ENCODE measurements at places on chromosomes 1 and 21.
A peak's percentile ranks its signal among the peaks of the same experiment; 100 is the strongest.

GRCh38 chr21:28154121-28154520, 838.6 kb downstream of the LTN1 start:
- no peak for DNase-seq

- DNase-seq: no peak
Measured at GRCh38 chr1:198856601-198857000, 217.8 kb downstream of the PTPRC start.

DNA sequence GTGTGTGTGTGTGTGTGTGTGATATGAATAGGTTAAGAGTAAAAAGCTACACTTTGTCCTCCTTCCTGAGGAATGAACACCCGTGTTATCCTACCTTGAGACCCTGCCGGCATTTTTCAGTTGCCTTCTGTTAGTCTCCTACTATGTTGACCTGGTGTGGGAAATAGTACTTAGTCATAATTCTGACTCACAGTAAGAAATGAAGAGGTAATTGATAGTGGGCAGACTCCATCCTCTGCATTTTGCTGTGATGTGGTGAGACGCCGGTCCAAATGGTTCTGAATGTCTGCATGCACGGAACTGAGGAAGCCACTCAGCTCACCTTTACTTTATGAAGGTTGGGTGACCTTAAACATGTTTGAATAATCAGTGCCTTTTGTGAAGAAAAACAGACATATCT, 12.6 kb downstream of the CD101 start:
- no peak for DNase-seq

DNA sequence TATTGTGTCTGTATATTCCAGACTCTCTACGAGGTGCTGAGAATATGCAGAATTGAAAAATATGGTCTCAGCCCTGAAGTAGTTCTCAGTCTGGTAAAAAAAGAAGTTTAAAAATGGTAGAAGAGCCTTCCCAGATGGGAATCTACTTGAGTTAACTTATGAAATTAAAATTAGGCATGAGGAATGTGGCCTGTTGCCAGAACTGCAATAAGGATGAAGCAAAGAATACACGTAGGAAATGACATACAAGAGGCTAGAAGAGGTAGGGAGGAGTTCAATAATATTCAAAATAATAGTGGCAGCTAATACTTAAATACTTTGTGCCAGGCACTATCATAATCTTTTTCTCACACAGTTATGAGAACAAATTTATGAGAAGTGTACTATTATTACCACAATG, 6.3 kb downstream of the ASPM start:
- DNase-seq: no peak

GRCh38 chr1:100611086-100611485, 73.1 kb downstream of the GPR88 start:
- DNase-seq: no peak

DNA sequence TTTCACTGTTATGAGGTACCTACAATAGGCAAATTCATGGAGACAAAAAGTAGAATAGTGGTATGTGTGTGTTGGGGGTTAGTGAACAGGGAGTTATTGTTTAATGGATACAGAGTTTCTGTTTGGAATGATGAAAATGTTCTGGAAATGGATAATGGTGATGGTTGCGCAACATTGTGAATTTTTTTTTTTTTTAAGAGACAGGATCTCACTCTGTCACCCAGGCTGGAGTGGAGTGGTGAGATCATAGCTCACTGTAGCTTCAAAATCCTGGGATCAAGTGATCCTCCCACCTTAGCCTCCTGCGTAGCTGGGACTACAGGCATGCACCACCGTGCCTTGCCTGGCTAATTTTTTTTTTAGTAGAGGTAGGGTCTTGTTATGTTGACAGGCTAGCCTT, 34.5 kb upstream of the TRABD2B start:
- no peak for DNase-seq

GRCh38 chr1:26358411-26359384, 4.8 kb upstream of the CRYBG2 start:
- DNase-seq: no peak

- DNase-seq: no peak
Measured at GRCh38 chr1:89553157-89553556, 28.5 kb downstream of the LRRC8B start.

DNA sequence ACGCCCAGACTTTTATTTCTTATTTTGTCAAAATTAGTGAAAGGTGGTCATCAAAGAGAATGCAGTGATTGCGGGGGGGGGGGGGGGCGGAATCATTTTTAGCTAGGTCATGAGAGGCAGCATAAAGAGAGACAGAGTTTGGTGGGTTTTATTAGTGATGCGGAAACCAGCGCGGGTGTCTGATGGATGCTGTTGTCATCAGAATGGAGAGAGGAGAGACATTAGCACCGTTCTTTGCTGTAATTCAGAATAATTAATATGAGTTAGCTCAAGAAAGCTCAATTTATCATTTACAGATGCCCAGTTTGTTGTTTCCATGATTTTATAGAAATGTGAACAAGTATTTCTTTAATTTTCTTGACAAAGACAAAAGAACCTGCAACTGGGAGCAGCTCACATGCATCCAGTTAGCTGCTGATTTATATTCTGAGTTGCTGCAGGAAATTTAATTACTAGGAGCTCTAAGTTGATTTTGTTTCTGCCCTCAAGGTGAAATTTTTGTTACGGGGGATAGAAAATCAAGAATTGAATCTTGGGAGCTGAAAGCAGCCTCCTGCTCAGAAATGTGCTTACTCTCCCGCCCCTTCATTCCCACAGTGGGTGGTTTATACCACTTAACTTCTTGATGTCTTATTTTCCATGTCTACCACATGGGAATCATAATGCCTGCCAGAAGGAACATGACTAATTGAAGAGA, 133.4 kb upstream of the MAP1LC3C start:
- no peak for DNase-seq

DNA sequence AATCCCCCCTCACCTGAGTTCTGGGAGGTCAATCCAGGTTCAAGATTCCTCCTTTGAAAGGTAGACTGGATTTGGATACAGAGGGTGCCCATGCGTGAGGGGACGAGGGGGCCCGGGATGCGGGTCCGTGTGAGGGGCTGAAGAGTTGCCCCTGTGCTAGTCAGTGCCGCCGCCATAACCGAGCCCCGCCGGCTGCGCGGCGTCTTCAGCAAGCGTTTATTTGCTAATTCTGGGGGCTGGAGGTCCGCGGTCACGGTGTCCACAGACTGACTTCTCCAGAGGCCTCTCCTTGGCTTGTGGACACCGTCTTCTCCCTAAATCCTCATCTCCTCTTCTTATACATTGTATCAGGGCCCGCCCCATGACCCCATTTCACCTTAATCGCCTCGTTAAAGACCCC, 20.9 kb upstream of the SAMD11 start:
- DNase-seq: no peak

- DNase-seq: no peak
Measured at GRCh38 chr1:46205791-46206190, 2.7 kb downstream of the LURAP1 start.

DNA sequence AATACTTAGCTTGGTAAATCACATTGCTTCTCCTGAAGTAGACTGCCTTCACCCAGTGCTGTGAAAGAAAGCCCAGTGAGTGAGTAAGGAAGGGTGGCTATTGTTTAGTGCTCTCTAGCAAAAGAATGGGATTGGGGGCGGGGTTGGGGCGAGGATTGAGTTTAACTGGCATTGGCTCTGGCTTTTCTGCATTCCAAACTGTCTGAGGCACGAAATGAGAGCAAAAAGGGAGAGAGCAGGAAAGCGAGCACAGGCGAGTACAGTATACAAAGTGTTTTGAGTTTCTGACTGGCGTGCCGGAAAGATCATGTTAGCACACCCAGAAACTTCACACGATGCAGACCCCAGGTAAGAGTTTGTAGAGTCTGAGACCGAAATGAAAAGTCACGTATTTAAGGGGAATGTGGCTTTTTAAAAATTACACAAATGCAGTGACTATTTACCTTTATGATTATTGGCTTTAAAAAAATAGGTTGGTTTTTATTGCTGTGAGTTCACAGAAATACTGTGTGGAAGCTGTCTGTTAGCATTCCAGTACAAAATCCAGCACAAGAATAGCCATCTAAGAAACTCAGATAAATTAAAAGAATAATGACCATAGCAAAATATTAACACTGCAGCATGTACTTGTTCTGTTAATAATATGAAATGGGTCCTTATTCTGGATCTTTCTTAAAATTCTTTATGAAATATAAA, 155.4 kb downstream of the CLEC20A start:
- DNase-seq: no peak

GRCh38 chr1:24965571-24965930, 35.5 kb upstream of the RUNX3 start:
- DNase-seq: no peak

GRCh38 chr1:234917495-234918180, 211.0 kb downstream of the TOMM20 start:
- DNase-seq: no peak

- peak; percentile 65 for DNase-seq
Measured at GRCh38 chr1:207051191-207051943, at the start of gene YOD1. YOD1 (minus strand) TSS chr1:207051208; CDS start chr1:207051030, 178 bp downstream.

GRCh38 chr1:46072975-46073374, 59.5 kb downstream of the PIK3R3 start:
- no peak for DNase-seq

DNA sequence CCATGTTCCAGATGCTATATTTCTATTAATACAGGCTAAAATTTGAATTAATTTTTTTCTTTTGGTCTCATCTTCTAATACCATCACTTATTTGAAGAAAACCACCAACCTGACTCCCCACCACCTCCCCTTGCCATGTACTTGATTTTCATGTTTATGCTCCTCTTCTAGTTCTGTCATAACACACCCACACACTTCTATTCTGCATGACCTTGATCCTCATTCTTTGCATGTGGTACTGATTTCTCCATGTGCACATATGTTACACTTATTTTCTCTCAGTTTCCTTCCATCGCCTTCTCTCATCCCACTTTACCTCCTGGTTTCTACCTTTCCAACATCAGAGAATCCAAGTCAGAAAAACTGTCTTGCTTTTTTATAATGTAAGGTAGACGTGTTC, 78.9 kb upstream of the ARID1A start:
- DNase-seq: no peak

DNA sequence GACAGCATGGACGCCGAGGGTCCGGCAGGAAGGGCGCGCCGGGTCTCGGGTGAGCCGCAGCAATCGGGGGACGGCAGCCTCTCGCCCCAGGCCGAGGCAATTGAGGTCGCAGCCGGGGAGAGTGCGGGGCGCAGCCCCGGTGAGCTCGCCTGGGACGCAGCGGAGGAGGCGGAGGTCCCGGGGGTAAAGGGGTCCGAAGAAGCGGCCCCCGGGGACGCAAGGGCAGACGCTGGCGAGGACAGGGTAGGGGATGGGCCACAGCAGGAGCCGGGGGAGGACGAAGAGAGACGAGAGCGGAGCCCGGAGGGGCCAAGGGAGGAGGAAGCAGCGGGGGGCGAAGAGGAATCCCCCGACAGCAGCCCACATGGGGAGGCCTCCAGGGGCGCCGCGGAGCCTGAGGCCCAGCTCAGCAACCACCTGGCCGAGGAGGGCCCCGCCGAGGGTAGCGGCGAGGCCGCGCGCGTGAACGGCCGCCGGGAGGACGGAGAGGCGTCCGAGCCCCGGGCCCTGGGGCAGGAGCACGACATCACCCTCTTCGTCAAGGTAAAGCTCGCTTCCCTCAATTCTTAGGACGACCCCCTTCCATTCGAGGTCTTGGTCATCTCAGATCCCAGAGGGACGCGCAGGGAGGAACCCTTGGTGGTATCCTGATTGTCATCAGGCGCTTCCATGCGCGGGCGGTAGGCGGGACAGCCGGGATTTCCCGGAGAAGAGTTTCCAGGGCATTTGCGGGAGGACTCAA, 1.6 kb downstream of the CLIC6 start:
- DNase-seq: no peak

DNA sequence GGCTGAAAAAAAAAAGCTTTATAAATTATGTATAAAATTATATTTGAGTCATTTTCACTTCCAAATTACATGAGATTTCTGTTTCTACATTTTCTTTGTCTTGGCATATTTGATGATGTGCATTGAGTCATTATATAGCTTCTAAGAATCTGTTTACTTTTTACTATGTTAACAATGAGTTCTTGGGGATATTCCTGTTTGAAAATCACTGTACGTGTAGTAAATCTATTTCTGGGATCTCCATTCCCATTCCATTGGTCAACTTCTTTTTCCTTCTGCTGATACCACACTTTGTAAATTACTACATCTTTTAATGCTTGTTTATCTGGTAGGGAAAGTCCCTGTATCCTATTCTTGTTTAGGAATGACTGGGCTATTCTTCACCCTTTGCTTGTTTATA, 43.6 kb downstream of the TNFRSF9 start:
- DNase-seq: no peak

DNA sequence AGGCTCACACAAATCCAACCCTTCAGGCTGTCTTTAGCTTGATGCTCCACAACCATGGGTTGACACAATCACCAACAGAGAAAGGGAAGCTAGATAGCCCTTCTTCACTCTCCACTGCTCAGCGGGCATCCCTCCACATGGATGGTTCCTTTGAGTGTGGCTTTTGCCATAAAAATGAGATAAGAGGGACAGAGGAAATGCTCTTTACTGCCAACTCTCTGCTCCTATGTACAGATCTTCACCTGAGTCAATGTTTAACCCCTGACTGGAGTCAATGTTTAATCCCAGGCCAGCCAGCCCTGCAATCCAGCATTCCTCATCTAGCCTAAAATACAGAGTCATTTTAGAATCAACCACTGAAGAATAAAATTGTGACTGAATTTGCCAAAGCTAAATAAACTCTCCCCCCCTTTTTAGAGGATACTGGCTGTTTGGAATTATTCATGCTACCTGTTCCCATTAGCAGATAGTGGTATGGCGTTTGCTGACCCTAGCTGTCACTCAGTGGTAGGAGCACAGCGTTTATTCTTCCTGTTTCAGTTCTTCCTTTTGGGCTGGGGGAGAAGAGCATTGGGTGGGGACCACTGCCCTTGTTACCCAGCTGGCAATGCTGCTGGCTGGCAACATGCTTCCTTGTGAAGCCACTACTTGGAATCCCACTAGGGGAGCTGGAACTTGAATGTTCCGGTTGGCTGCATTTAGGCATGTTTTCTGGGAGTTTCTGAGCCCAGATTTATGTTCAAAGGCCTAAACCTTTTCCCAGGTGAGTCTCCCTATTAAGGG, 5.2 kb upstream of the PIGR start:
- no peak for DNase-seq

GRCh38 chr1:112527266-112528010, 18.7 kb downstream of the WNT2B start:
- no peak for DNase-seq

DNA sequence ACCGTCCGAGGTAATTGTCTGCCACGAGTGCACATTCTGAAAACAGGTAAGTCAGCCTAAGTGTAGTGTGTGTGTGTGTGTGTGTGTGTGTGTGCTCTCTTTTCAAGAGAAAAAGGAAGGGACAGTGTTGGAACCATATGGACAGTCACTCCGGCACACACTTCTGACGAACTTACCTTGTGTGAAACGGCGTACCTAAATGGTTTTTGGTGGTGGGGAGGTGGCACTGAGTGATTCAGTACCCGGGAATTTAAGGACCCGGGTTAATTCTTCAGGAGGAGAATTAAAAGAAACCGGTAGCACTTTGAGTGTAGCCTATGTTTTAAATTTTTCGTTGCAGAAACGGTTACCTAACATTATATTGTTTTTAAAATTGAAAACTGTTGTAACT, 286 bp downstream of the ODR4 start:
- no peak for DNase-seq
